ENCODE measurements at places on chromosomes 1 and 21.
A peak's percentile ranks its signal among the peaks of the same experiment; 100 is the strongest.

- no peak for DNase-seq
Measured at GRCh38 chr1:172956871-172957270, 93.9 kb downstream of the TNFSF18 start.

DNA sequence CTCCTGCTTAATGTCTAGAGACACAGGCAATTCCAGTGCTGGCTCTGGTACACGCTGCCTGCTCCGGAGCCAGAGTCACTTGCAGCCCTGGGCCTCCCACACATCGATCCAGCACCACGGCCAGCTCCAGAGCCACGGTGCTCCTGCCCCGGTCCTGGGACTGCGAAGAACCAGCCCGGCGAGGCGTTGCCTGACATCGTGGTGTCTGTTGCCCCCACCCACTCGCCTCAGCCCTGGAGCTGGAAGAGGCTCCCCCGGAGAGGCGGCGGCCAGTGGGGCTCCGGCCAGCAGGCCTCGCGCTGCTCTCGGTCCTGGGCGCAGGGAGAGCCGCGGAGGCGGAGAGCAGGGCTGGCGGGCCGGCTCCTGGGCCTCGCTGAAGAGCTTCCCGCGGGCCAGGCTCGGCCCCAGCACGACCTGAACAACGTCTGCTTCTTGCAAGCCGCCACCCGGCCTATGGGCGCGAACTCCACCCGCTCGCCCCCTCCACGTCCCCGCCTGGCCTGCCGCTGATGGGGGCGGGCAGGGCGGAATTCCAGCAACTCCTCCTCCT is 364.8 kb downstream of the CEP170 start:
- DNase-seq, result no peak

- no peak for DNase-seq
Measured at GRCh38 chr1:40755067-40755466, 28.5 kb upstream of the KCNQ4 start.

GRCh38 chr1:208239473-208240381 is 4.5 kb downstream of the PLXNA2 start:
- DNase-seq, result no peak

DNA sequence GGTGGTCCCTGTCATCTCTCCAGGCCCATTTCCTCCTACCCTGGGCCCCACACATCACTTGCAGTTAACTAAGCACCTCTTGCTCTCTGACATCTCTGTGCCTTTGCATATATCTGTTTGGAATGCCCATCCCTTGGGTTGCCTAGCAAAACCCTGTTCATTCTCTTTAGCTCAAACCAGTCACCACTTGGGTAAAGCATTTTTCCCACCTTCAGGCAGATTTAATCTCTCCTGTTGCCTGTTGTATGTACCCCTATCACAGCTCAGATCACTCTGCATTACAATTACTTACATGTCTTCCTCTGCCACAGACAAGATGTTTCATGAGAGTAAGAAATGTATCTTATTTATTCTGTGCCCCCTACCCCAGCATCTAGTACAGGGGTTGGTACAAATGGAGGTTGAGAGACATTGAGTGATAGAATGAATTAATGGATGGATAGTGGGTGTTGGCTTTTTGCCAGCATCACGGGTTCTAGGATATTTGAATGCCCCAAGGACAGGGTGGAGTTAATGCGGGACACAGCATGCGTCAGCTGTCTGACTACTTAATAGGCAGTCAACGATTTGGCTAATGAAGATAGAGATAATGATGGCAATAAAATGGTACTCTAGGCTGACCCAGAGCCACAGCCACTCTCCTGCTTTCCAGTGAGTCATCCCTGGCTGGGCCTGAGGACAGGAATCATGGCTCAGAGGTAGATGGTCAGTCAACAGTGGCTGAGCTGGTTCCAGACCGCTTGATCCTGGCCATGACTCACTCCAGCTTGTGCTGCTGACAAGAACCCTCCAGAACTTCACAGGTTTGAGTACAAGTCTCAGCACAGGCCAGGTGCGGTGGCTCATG is 6.5 kb downstream of the NR0B2 start:
- DNase-seq, result no peak

DNA sequence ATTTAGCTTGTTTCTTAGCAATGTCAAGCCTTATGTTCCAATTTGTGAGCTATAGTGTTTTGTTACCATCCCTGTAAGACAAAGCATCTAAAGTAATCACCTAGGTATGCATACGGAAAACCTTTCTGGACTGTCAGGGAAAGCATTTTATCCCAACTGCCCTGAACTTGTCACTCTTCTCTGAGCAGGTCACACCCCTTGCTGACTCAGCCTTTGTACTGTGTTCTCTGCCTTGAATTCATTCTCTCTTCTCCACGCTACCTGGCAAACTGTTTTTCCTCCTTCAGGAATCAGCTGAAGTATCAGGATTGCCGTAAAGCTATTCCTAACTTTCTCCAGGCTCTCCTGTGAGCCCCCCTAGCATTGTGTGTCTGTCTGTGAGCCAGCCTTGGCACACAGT is 54.2 kb downstream of the PBX1 start:
- DNase-seq, result no peak

- no peak for DNase-seq
Measured at GRCh38 chr1:205639567-205639966, 7.8 kb upstream of the ELK4 start.

DNA sequence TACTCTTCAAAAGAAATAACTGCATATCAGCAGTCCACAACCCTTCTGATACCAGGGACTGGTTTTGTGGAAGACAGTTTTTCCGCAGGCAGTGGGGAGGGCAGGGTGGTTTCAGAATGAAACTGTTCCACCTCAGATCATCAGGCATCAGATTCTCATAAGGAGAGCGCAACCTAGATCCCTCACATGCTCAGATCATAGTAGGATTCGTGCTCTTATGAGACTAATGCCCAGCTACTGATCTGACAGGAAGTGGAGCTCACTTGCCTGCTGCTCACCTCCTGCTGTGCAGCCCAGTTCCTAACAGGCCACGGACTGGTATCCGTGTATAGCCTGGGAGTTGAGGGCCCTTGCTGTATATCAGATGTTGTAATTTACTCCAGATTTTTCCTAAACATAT is 11.5 kb downstream of the RO60 start:
- DNase-seq, result peak; percentile 36

- DNase-seq, result no peak
Measured at GRCh38 chr1:26156285-26157038, 2.4 kb upstream of the FAM110D start.

DNA sequence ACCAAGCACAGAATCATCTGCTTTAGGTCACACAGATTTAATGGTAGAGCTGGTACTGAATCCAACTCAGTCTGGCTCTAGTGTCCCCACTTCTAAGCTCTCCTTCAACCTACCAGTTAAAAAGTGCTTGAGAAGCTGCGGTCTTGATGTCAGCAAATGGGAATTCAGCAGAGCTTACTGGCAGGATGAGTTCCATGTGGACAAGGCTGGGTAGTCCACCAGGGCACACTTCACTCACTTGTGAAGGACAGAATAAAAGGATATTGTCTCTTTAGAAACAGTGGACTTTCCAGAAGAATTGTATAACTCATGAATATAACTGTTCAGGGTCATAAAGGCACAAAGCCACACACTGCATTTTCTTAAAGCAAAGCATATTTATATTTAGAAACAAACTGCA is 35.1 kb upstream of the GUCA2B start:
- no peak for DNase-seq

GRCh38 chr1:45979778-45980176 is 152.7 kb downstream of the PIK3R3 start:
- DNase-seq, result no peak

GRCh38 chr1:194047206-194047605 is 860.8 kb upstream of the B3GALT2 start:
- DNase-seq, result no peak

GRCh38 chr21:35212393-35213127 is 163.5 kb upstream of the RUNX1 start:
- DNase-seq, result no peak

GRCh38 chr1:163807331-163808049 is 485.7 kb downstream of the NUF2 start:
- no peak for DNase-seq

DNA sequence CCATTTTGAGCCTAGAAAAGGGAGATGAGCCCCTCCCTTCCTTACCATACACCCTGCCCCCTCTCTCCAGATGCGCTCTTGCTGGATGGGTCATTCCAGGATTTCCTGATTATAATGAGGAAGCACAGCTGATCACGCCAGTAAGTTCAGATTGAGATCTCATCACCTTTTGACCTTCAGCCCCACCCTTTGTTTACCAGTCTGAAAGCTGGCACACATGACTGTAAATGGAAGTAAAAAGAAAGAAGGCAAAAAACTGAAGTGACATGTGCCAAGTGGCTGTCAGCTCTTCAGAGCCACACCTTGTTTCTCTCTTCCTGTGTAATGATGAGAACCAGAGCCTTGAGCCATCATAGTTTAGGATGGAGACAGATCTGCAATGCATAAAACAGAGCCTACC is 27.9 kb downstream of the S1PR1 start:
- DNase-seq, result peak; percentile 57

GRCh38 chr1:226738995-226739695 is at the start of gene ITPKB:
TSS of gene ITPKB (minus strand) at chr1:226739282. CDS start at chr1:226737458, 1,824 bp downstream.
- DNase-seq, result peak; percentile 69

GRCh38 chr1:43610339-43610738 is 39.6 kb upstream of the KDM4A start:
- DNase-seq, result no peak

GRCh38 chr1:19311931-19312781 is at the start of the genes AKR7A2 and SLC66A1:
TSS of gene AKR7A2 (minus strand) at chr1:19312144. CDS start at chr1:19312124, 20 bp downstream.
TSS of gene SLC66A1 (plus strand) at chr1:19312326. CDS start at chr1:19317678, 5,352 bp downstream.
- DNase-seq, result peak; percentile 92

GRCh38 chr21:46191686-46192575 is 7.7 kb upstream of the SPATC1L start:
- DNase-seq, result no peak

- DNase-seq, result no peak
Measured at GRCh38 chr1:2847086-2847985, 45.8 kb upstream of the TTC34 start.

- DNase-seq, result no peak
Measured at GRCh38 chr1:50548243-50548642, 125.0 kb upstream of the DMRTA2 start.

GRCh38 chr1:159652506-159652905 is 61.9 kb downstream of the CRP start:
- DNase-seq, result no peak

DNA sequence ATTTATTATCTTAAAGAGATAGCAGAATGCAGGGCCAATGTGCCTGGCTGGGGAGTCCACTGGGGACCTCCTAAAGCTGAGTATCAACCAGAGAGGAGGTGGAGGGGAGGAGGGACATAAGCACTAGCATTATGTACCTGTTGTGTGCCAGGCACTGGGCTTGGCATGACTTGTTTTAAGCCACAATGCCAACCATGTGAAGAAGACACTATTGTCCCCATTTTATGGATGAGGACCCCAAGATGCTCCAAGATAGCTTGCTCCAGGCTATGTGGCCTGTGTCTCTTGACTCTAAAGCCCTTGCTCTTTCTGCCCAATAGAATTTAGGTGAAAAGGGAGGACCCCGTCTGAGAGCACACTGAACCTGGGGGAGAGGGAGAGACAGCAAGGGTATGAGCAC is 111.3 kb downstream of the GLIS1 start:
- no peak for DNase-seq

DNA sequence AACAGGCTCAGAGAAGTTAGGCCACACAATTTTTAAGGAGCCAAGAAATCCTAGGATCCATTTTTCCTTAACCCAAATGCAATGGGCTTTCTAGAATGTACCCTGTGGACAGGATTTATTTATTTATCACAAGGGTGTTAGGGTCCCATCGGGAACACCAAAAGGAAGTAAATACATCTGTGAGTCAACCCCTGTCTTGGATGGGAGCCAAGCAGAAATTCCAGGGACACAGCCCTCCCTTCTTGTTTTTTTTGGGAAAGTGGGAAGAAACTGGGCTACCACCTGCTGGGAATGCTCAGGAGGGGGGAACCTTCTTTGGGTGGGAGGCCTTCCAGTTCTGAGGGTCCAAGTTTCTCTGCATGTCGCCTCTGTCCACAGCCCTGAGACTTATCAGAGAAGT is 1.3 kb downstream of the CRNN start:
- DNase-seq, result no peak

DNA sequence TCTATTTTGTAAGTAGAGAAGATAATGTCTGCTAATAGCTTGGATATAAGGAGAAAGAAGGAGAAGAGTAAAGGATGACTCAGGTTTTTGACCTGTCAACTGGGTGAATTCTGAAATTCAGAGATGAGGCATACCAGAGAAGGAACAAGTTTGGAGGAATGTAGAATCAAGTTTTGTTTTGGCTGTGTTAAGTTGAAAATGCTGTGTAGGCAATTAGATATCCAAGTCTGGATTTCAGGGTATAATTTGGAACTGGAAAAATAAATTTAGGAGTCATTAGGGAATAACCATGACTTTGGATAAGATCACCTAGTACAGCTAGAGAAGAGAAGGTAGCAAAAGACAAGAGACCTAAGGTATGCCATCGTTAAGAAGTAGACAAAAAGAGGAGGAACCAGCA is 22.4 kb upstream of the GNG4 start:
- DNase-seq, result no peak

DNA sequence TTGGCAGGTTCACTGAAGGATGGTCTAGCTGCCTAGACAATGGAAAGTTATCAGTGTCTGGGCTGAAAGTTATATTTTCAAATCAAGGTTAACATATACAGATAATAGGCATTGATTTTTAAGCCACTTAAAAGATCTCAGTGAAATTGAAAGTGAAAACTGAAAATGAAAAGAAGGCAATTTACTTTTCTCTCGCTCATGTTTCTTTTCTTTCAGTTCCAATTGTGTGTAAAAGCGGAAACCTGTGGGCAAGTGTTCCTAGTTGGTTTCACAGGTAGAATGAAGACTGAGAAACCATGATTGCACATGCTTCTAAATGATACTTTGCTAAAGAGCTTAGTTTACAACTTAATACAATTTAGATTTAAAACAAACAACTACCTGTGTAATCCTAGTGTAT is 383.7 kb downstream of the ZP4 start:
- DNase-seq, result no peak

- DNase-seq, result no peak
Measured at GRCh38 chr1:168605443-168605842, 29.0 kb downstream of the XCL1 start.

- DNase-seq, result no peak
Measured at GRCh38 chr1:115356356-115356755, 18.3 kb upstream of the NGF start.

DNA sequence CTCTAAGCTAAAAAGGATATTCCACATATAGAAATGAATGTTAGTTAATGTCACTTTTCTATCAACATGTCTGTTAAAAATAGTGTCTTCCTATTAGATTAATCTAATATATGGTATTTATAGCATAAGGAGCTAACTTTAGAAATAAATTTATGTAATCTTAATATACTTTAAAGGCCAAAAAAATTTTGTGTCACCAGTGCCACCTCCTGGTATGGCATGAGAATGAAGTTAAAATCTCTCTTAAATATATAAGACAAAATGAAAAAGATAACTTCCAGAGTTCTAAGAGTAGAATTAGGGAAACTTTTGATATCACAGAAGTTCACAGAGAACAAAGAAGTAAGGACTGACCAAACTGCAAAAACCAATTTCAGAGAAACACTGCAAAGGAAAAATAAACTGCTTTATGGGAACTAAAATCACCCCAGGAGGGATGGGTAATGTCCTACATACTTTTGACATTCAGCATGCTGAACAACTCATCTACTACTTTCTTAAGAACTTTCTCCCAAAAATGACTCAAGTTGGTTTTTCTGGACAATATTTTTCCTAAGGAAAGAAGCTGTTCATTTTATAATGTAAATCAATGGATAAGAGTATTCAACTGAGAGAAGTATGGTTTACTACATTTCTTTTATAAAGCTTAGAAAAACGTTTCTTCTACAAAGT is 82.8 kb downstream of the TRIM33 start:
- DNase-seq, result no peak
